Progenitor cell of endocrine pancreas (in vitro differentiated cells): ENCODE measurements at places on chromosomes 2 and 18.

DNA sequence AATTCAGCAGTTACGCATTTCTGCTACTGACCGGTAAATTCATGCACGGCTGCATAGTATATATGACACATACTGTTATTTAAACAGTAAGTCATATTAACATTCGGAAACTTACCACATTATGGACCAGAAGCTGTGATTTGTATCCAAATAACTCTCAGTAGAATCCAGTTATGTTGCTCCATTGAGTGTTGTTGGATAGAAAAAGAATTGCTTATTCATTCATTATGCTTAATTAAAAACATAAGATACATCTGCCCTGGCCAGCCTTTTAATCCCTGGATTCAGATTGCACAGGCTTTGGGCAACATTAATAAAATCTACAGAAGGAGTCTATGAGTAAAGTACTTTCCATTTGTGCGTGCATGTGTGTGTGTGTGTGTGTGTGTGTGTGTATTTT lies 111.3 kb downstream of the CPS1 start:
- H3K27me3 ChIP-seq = no peaks in the 10 kb centered on the region
- no peak overlapping the region for H3K27ac ChIP-seq
- no peak overlapping the region for H3K4me3 ChIP-seq
- no peaks in the 10 kb centered on the region for H3K36me3 ChIP-seq
- DNase-seq = no peak

GRCh38 chr2:64525317-64525613 lies 1.1 kb downstream of the AFTPH start:
- peak overlapping the region; percentile 93 for H3K4me3 ChIP-seq
- H3K27ac ChIP-seq = peak overlapping the region; percentile 93
- H3K27me3 ChIP-seq = no peaks in the 10 kb centered on the region
- no peak for DNase-seq
- H3K4me1 ChIP-seq = peaks cover 16% of the 10 kb centered on the region

GRCh38 chr2:16330571-16330970 lies 335.1 kb downstream of the CYRIA start:
- H3K27ac ChIP-seq = peak overlapping the region; percentile 88
- peaks cover 47% of the 10 kb centered on the region for H3K27me3 ChIP-seq
- peaks cover 28% of the 10 kb centered on the region for H3K4me1 ChIP-seq
- DNase-seq = peak; percentile 22
- H3K36me3 ChIP-seq = no peaks in the 10 kb centered on the region
- H3K4me3 ChIP-seq = no peak overlapping the region

GRCh38 chr2:99084256-99084655 lies 57.3 kb upstream of the C2orf15 start:
- no peak overlapping the region for H3K27ac ChIP-seq
- H3K4me3 ChIP-seq = no peak overlapping the region
- H3K4me1 ChIP-seq = peaks cover 6% of the 10 kb centered on the region
- no peaks in the 10 kb centered on the region for H3K36me3 ChIP-seq

- peaks cover 3% of the 10 kb centered on the region for H3K27me3 ChIP-seq
- no peak for DNase-seq
- H3K4me1 ChIP-seq = no peaks in the 10 kb centered on the region
- no peak overlapping the region for H3K4me3 ChIP-seq
- no peak overlapping the region for H3K27ac ChIP-seq
Observed at GRCh38 chr2:220433131-220433530, 805.7 kb downstream of the SLC4A3 start.

- H3K36me3 ChIP-seq = peaks cover 12% of the 10 kb centered on the region
- H3K4me1 ChIP-seq = peaks cover 2% of the 10 kb centered on the region
- no peak for DNase-seq
- H3K27ac ChIP-seq = no peak overlapping the region
- H3K27me3 ChIP-seq = no peaks in the 10 kb centered on the region
- H3K4me3 ChIP-seq = no peak overlapping the region
Observed at GRCh38 chr2:86510436-86510933, 52.8 kb downstream of the CHMP3 start.

GRCh38 chr2:8451273-8451672 lies 230.6 kb upstream of the ID2 start:
- peaks cover 3% of the 10 kb centered on the region for H3K27me3 ChIP-seq
- no peak overlapping the region for H3K4me3 ChIP-seq
- no peak for DNase-seq
- no peak overlapping the region for H3K27ac ChIP-seq

DNA sequence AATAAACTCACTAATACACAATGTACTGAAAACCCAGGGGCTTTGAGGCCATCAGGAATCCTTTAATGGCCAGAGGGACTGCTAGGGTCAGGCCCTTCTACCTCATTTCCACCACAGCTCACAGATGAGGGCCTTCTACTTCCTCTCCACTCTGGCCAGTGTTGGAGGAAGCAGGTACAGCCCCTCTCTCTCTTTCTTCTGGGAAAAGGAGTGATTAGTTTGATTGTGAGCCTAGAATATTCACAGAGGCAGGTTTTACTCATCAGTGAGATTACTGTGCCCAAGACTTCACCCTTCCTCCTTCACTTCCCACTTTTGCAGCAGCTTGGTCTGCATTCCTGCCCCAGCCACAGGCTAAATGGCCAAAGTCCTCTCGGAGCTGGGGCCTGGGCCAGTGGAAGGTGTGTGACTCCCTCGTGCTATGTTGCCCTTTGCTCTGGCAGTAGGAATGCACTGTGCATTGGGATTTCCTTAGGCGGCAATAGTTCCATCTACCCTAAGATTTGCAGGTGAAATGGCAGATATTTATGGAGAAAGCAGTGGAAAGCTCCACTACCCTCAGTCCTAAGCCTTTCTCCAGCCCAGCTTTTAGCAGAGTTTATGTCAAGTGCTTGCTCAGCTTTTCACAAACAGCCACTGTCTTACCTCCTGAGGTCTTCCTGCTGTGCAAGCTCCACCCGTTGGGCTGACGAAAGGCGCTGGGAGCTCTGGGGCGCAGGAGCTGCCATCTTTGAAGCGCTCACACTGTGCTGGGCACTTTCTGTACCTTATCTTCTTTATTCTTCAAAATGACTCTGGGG lies 36.2 kb upstream of the YES1 start:
- H3K4me1 ChIP-seq = no peaks in the 10 kb centered on the region
- no peak overlapping the region for H3K27ac ChIP-seq
- H3K27me3 ChIP-seq = no peaks in the 10 kb centered on the region

DNA sequence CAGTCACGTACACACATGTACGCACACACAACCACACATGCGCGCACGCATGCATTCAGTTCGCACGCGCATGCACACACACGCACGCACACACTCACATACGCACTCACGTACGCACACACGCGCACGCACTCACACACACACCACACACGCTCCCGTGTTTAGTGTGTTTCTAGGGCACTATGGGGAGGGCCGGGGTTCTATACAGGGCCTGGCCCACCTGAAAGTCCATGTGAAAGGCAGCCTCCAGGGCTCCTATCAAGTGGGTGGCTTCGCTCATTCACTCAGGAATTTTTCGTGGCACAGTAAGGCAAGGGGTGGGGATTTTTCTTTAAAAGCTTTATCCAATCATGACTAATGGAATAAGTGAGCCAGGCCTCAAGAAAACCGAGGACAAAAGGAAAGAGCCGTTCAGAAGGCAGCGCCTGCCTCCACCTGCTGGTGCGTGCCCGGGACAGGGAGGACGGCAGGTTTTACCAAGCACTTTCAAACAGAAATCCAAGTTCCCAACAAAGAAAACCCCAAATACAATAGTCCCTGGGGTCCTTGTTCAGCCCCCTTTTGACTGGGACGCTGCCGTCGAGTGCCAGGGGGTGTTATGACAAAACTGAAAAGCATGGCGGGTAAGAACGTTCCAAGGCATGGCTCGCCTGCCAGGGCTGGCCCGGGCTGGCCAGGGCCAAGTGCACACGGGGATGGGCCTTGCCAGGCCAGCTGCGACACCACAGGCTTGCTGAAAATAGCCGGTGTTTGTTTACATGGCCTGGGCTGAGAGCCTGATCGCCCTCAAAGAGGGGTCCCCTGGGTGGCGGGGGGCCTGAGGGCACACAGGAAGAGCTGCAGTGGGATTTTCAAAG lies 110.0 kb downstream of the HDAC4 start:
- H3K27ac ChIP-seq = peak overlapping the region; percentile 75
- no peaks in the 10 kb centered on the region for H3K36me3 ChIP-seq
- no peak for DNase-seq
- H3K27me3 ChIP-seq = no peaks in the 10 kb centered on the region

GRCh38 chr2:152114366-152114765 lies 15.5 kb upstream of the CACNB4 start:
- H3K27ac ChIP-seq = no peak overlapping the region
- H3K36me3 ChIP-seq = peaks cover 8% of the 10 kb centered on the region
- H3K27me3 ChIP-seq = no peaks in the 10 kb centered on the region
- no peak for DNase-seq
